ENCODE measurements at places on chromosomes 13 and 19.

- no peak for DNase-seq
These were observed 85.4 kb downstream of the FRY start for GRCh38 chr13:32117001-32117400.

- DNase-seq: no peak
These were observed 182.2 kb downstream of the KDM4B start for GRCh38 chr19:5150902-5151741.

DNA sequence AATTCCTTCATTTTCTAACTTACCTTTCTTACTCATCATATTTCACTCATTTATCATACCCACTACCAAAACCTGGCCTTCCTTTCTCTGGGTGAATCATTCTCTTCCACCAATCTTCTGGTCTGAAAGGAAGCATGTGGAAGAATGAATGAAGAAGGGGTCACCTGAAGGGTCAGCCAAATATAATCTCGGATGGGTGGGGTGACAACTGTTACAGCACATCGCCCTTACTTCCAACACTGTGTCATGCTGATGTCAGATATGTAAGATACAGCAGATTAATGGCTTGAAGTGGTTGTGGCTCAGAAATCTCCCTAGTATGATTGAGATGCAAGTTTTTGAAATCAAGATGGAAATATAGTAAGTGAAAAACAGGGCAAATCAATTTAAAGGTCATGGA lies 401.7 kb upstream of the HTR2A start:
- DNase-seq: no peak

GRCh38 chr13:49256841-49257240 lies 9.1 kb downstream of the CDADC1 start:
- no peak for DNase-seq

DNA sequence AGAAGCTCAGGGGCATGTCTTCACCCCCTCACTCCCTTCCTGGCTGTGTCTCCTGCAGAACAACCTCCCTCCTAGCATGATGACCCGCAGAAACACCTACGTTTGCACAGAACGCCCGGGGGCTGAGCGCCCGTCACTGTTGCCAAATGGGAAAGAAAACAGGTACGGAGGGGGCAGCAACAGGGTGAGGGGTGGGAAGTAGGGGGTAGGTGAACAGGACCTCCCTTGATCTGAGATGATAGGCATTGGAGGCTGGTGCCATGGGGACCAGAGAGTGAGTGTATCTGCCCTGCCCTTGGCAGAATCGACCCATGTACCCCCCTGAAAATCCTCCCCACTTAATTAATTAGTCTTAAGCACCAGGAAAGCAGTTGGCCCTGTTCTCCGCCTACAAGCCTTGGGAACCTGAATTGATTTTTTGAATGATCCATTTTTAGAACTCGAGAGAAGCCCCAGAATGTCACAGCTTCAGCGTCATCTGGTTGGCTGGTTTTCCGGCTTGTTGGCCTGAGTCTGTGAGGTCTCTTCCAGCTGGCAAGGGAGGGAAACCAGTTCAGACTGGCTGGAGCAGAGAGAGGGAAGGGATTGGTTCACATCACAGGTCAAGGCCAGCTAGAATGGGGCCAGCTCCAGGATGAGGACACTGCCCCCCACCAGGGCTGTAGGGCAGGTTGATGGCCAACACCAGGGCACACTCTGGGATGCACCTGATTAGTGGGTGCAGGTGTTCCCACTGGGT lies 28.2 kb downstream of the CKM start:
- no peak for DNase-seq

GRCh38 chr13:32041429-32041828 lies 9.9 kb downstream of the FRY start:
- DNase-seq: no peak

DNA sequence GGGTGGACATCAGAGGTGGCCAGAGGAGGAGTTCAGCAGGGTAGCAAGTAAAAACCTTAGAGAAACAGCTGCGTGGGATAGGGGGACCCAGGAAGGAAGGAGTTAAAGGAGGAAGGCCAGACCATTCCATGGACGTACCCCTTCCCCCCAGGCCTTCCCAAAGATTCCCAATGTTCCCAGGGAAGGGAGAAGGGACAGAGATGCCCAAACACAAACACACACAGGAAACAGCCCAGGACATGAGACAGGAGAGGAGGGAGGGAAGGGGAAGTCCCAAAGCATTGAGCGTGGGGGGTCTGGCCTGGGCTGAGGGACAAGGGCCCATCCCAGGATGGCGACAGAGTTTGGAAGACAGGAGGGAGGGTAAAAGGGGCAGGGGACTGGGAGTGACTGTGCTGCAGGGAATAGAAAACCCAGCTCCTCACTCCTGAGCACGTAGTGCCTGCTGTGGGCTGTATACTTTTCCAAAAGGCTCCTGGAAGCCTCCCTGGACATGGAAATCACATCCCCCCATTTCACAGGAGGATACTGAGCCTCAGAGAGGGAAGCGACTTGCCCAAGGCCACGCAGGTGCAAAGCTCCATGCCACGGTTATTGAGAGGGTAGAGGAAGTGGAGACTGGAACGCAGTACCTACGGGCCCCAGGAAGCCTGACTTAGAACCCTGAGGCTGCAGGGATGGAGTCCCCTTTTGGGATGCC lies 1.1 kb downstream of the SYDE1 start:
- DNase-seq: no peak

- DNase-seq: peak; percentile 18
These were observed 1.4 kb downstream of the HNRNPUL1 start for GRCh38 chr19:41265395-41266153.

- no peak for DNase-seq
These were observed 1746.2 kb upstream of the PRR20A start for GRCh38 chr13:55394470-55394869.

DNA sequence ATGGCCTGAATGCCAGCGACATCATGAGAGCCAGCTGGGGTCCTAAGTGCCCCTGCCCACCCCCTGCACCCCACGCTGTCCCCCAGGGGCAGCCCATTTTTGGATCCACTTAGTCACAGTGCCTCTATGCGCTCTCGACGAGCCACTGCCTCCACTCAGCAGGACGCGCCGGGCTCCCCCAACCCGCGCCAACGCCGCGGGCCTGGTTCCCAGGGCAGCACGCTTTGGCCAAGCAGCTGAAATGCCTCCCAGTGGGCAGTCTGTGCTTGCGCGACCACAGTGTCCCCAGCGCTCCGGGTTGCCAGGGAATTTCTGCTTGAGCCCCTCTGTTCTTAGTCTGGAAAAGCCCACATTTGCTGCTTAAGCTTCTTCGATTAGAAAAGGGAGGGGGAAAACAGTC lies 39.4 kb downstream of the TMED1 start:
- DNase-seq: no peak

DNA sequence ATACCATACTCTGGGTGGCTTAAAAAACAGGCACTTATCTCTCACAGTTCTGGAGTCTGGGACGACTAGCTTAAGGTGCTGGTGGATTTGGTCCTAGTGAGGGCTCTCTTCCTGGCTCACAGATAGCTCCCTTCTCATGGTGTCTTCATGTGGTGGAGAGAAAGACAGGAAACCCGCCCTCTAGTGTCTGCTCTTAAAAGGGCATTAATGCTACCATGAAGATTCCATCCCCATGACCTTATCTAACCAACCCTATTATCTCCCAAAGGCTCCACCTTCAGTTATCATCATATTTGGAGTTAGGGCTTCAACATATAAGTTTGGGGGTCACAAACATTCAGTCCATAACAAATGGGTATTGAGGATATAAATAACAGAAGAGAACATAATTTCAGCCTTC lies 139.4 kb downstream of the HS6ST3 start:
- no peak for DNase-seq

GRCh38 chr13:113002206-113002912 lies 33.3 kb downstream of the MCF2L start:
- DNase-seq: no peak

Measured in activated CD4-positive, alpha-beta T cell treated with anti-CD3 and anti-CD28 coated beads, Interleukin-2, amount 50 U/mL, for 48 hours (primary cell).